ENCODE measurements at places on chromosomes 3 and 15.

DNA sequence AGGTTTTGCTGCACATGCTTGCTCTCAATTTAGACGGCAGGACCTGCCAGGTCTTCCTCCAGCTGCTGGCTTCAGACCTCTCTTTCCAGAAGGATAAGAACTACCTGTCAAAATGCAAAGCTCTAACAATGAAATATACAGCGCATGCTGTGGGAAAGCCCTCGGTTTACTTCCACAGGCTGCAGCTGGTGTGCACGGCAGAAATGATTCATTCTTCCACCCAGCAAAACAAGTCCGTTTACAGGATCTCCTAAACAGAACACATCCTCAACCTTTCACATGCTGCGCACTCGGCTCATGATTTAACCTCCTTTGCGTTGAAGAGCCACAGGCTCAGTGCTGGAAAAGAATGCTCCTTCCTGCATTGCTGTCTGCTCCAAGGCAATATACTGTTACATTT, 92.4 kb upstream of the WNT5A start:
- DNase-seq: no peak

- DNase-seq: no peak
Measured at GRCh38 chr3:104819333-104819732, 547.4 kb upstream of the ALCAM start.

DNA sequence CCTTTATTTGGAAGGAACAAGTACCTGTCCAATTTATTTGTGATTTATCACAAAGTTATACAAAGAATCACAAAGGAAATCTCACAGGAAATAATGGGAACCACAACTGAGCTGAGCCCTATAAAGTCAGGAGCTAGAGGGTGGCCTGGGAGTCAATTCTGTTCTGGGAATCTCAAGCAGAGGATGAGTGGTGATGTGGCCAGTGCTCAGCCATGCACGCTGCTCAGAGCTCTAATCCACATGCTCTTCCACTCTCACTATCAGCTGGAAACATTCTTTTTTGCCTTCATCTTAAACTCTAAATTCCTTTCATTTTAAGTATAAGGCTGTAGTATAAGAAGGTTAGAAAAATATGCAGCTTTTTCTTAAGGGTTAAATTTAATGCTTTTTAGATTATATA, 36.6 kb downstream of the UACA start:
- no peak for DNase-seq

- no peak for DNase-seq
Measured at GRCh38 chr3:106809623-106810299, 567.5 kb upstream of the CCDC54 start.

DNA sequence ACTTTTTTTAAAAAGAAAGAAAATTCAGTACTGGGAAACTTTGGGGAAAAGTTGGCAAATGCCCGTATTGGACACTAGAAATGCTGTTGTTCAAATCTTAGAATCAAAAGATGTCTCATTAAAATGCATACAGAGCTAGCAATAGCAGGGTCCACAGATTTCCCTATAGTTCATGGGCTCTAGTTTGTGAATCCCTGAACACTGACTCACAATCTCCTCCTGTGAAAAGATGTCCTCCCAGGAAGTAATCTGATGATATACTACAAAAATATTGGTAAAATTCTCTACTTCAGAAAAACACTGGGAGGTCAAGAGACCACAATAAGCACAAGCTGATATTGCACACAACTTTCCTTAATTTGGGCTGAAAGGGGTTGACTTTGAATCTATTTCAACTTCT, 568.4 kb upstream of the ZNF385D start:
- no peak for DNase-seq

GRCh38 chr3:57048728-57049127, 11.7 kb upstream of the SPATA12 start:
- DNase-seq: no peak

DNA sequence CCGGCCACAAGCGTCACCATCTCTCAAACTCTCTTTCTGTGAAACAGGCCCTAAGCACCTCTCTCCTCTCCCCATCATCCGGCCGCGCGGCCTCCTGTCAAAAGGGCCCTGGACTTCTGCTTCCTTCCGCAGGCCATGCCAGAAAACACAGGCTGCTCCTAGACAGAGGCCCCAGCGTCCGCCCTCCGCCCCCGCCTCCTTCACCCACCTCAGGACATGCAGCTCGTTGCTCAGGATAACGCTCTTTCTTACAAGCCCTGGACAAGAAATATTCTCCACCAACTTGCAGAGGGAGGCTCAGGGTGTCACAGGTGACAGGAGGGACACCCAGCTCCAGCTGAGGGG, 212.0 kb downstream of the XXYLT1 start:
- no peak for DNase-seq

- DNase-seq: no peak
Measured at GRCh38 chr3:60434950-60435349, 816.3 kb downstream of the FHIT start.

GRCh38 chr15:84835661-84836337, 18.6 kb downstream of the ALPK3 start:
- no peak for DNase-seq

- no peak for DNase-seq
Measured at GRCh38 chr3:118151164-118151563, 883.5 kb downstream of the IGSF11 start.

DNA sequence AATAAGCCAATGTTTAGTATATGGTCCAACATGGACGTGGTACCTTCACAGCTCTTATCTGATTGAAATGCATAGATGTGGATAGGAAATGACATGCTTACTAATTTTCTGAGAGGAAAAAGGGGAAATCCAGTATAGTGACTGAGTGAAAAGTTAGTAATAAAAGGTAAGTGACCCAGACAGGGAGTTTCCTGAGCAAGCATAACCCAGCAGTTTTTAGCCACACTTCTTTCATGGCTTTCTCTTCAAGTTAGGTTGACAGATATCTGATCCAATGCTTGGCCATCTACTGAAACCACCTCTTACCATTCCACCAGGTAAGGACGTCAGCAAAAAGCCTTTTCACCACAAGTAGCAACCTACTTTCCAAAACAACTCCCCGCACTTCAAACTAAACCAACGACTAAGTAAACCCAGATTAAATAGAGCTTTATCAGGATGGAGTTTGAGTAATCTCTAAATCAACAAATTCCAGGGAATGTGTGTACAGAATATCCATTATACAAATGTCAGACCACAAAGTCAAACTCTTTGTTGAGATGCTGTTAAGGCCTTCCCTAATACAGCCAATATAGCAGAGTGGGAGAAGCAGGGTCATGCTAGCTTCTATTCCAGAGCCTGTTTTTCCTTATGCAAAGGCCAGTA, 329.7 kb downstream of the RORA start:
- no peak for DNase-seq

- DNase-seq: no peak
Measured at GRCh38 chr3:194286375-194287146, 64.6 kb downstream of the CPN2 start.

DNA sequence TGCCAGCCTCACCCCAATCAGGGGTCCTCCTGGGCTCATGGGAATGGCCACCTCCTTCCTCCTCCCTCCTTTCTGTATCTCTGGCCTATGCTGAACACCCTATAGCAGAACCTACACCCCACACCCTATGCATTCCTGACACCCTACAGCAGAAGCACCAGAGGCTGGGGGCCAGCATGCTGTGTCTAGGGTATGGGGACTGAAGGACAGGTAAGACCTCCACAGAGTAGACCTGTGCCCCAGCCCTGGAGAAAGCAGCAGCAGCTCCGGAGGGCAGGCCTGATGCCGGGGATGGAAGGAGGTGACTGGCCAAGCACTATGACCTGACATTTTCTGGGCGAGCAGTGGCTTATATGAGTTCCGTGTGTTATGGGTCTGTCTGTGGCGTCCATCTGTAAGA, 66.9 kb downstream of the TLE3 start:
- no peak for DNase-seq

DNA sequence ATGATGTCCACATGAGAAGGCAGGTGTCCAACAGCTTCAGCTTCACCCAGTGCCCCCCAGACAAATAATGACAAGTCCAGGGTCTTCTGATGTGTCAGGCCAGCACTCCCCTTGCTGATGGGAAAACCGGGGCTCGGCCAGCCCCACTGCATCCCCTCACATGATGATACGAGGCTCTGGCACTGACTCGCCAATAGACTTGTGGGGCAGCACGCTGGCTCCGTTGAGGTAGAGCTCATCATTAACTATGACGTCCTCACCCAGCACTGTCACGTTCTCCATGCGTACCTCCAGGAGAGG, 2.1 kb upstream of the AMIGO3 start:
- DNase-seq: no peak
